ENCODE measurements at places on chromosomes 2 and 18.

DNA sequence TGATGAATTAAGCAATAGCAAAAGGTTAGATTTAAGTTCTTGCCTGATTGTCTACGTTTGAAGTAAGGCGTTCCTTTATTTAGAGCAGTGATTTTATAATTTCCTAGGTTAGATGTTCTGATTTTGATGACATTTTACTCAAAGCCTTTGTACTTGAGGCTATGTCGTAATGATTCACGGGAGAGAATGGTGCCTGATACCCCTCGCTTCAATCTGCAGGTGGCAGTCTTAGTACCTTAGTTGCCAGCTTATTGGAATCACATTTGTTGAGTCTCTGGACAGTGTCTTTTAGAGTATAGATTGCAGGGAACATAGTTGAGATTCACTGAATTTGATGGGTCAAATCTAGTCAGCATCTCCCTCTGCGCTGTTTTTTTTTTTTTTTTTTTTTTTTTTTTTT lies 89.5 kb downstream of the BIRC6 start:
- no peak for DNase-seq

DNA sequence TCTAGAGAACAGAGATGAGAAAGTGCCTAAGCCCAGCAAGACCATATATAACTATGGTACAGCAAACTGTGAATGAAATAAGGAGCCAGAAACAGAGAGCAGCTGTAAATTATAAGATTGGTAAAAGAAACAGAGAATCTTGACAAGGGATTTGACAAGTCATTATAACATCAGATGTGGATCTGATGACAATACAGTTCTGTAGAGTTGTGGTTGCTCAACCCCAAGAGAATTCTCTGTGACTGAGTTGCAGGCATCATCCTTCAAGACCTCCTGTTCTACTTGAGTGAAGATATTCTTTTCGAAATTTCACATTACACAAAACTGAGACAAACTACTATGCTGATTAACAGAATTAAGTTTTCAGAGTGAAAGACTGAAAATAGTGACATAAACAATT lies 343.1 kb upstream of the SLC39A10 start:
- no peak for DNase-seq

GRCh38 chr18:26473672-26474071 lies 74.7 kb downstream of the KCTD1 start:
- no peak for DNase-seq

- DNase-seq: no peak
These were observed 102.5 kb downstream of the TFCP2L1 start for GRCh38 chr2:121182520-121182919.

- DNase-seq: no peak
These were observed 617.4 kb downstream of the BCL11A start for GRCh38 chr2:59936048-59936447.

DNA sequence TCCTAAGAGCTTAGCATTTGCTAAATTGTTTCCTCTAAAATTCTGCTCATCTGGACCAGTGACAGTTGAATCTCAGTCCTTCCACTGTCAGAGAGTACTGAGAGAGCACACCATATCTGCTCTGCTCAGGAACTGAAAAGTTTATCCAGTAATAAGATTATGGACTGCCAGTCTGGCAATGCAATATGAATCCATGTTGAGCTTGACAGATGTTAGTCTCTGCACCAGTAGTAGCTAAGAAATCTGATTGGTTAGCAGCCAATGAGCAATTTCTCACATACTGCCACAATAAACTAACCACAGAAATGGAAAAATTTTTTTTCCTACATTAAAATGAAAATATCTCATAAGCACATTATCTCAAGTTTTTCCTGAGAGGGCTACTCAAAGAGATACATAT lies 2.3 kb downstream of the PRKD3 start:
- peak; percentile 79 for DNase-seq

GRCh38 chr2:12935222-12935621 lies 218.5 kb downstream of the TRIB2 start:
- no peak for DNase-seq

- no peak for DNase-seq
These were observed 104.6 kb downstream of the ADD2 start for GRCh38 chr2:70663411-70663810.

DNA sequence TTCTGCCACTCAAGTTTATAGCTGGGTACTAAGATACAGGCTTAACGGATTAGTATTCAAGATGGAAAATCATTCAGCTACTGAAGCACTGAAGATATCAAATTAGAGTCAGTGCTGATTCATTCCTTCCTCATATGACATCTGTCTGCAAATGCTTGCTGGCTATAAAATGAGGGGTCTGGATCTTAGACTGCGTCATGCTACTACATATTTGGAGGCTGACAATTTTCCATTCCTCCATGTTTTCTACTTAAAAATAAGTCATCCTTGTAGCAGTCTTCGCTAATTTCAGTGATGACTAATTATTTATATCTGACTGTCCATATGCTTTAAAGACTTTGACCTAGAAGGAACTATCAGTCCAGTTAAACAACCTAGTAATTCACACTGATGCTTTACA lies 233.4 kb downstream of the RIT2 start:
- DNase-seq: peak; percentile 14

DNA sequence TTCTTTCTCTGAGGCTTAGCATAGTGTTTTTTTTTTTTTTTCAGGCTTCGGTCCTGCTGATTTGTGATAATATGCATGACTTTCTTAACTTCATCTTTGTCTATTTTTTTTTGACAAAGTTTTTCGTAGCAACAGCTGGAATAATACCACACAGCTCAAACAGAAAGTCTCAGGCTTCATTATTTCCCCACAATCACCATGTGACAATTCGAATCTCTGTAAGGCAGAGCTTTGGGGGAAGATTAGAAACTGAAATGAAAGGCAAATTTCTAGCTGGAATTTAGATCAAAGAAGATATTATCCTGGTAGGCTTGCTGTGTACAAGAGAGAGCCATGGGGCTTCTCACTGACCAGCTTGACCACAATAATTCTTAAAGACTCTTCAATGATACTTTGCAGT lies 12.2 kb upstream of the CD28 start:
- DNase-seq: no peak

GRCh38 chr2:147232225-147232669 lies 612.6 kb upstream of the ACVR2A start:
- no peak for DNase-seq

DNA sequence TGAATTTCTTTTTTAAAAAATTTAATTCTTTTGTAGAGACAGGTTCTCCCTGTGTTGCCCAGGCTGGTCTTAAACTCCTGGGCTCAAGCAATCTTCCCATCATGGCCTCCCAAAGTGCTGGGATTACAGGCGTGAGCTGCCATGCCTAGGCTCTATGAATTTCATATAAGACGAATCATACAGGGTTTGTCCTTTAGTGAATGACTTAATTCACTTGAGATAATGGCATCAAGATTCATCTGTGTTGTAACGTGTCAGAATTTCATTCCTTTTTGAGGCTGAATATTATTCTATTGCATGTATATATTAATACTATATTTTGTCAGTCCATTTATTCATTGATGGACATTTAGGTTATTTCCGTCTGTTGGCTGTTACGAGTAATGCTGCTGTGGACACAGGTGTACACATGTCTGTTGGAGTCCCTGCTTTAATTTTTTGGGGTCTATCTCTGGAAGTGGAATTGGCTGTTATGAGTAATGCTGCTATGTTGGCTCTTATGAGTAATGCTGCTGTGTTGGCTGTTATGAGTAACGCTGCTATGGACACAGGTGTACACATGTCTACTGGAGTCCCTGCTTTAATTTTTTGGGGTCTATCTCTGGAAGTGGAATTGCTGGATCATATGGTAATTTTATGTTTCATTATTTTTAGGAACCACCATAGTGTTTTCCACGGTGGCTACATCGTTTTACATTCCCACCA lies 210.6 kb downstream of the CAMKMT start:
- DNase-seq: peak; percentile 50

DNA sequence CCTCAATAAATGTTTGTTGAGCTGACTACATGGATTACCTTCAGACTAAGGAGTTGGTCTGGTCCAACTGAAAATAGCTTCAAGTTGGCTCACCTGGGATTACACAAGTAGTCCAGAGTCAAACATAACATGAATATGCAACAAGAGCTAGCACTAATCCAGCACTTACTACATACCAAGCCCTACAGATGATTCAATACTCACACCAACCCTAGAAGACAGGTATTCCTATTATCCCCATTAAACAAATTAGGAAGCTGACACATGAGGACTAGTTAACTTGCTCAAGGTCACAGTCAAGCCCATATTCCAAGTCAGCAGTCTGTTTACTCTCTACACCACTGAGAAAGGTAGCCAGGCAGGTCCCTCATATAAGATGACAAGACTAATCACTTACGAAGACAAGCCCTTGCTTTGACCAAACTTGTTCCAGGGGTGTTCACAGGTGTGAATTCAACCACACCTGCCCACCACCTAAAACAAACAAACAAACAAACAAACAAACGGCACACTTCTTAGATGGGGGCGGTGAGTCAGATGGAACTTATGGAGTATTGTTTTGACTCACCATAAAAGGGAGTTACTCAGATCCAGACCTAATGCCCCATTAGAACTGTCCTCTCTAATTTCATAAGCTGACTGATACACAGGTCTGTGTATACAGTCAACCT lies 29.1 kb downstream of the TMEM131 start:
- peak; percentile 28 for DNase-seq

DNA sequence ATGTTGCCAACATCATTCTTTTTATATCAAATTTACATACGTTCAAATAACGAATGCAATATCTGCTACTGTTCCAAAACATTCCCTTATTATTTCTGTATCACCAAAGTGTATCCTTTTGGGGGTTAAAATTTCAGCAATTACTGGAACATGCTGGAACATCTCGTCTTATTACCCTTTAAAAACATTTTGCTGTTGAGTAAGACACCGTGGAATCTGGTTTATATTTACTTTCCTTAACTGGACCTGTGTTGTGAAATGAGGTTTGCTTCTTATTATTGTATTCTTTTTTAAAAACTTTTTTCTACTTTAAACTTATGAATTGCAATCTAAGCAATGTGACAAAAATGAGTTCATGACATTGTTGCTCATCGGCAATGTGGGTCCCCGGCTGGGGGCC lies 87.4 kb upstream of the PTPRM start:
- peak; percentile 68 for DNase-seq

DNA sequence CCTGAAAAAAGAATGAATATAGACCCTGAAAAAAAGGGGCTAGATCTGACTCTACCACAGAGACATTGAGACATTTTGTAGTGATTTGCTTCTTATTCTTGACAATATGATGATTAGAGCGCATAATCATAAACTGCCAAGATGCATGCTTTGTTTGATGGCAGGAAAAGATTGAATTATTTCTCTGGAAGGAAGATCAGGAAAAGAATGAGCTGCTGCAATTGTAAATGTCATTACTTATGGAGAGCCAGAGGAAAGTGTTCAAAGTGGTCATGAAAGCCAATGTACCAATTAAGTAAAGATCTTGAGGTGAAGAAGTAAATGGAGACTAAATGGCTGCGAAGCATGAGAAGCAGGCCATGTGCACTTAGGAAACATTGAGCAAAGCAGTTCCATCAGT lies 126.4 kb upstream of the NXPH2 start:
- no peak for DNase-seq

- no peak for DNase-seq
These were observed 126.0 kb downstream of the MC4R start for GRCh38 chr18:60246606-60247005.

GRCh38 chr2:157413326-157414035 lies 30.4 kb downstream of the CYTIP start:
- no peak for DNase-seq

DNA sequence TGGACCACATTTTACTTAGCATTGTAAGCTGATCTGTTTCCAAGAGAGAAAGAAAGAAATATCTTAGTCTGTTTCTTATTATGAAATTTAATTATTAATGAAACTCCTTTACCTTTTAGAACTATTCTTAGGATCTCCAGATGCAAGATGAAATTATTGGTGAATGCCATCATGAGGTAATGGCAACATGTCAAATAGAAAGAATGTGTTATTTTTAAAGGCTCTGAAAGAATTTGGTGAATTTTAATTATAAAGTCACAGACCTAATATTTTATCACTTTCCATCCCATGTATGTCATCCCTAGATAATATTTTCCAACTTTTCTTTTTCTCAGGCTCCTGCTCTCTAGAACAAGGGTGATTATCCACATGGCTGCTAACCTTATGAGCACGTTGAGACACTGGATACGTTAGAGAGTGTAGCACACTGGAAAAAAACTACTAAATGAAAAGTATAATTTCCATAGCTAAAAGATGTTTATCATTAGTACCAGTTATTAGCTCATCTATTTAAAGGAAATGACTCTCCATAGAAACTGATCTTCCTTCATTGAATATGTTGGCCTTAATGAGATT lies 95.2 kb upstream of the SCG2 start:
- no peak for DNase-seq

DNA sequence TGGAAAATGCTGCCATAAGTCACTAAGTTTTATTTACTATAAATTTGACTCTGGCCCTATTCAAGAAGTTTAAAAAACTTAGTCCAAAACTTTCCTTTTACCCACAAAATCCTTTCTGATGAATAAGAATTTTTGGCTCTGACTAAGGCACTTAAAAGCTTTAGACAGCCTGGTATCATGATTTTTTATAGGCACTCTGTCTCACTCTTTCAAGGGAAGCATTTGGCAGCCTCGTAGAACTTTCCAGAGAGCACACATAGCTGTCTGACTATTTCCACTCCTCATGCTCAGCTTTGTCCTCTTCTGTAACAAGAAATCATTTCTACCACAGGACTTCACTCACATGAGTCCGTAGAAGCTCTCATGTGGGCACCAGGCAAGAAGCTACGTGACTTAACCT lies 32.3 kb upstream of the XDH start:
- no peak for DNase-seq

DNA sequence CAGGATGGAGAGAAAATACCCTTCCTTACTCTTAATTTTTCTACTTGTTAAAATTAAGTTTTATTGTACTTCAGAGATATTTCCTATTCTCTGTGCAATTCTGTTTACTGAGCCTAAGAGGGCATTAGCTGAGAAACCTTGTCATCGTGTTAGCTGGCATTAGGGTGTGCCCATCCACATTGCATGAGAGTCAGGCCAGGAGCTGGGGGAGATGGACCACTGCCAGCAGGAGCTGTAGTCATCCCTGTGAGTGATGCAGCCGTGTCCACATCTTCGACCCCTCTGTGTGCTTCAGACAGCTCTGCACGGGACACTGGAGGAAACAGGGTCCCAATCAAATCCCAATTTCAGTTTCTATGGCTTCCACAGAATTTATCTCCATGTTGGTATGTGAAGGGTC lies 34.2 kb downstream of the ABCA12 start:
- no peak for DNase-seq

DNA sequence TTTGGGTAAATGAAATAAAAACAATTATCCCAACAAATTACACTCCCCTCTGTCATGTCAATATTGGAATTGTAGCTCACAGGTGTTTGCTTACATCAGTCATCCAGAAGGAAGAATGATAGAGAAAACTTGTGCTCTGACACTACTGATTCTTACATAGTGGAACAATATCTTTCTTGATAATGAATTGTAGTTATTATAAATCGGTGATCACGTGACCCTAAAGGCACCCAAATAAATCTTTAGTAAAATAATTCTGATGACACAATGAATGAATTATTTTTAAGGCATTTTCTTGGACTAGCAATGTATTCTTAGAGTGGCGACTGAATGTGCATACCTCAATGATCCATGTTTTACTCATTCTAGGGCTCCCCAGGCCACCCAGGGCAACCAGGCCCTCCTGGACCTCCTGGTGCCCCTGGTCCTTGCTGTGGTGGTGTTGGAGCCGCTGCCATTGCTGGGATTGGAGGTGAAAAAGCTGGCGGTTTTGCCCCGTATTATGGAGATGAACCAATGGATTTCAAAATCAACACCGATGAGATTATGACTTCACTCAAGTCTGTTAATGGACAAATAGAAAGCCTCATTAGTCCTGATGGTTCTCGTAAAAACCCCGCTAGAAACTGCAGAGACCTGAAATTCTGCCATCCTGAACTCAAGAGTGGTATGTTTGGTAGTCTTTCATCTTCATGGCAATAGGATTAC lies 34.5 kb downstream of the COL3A1 start:
- DNase-seq: no peak

Measured in iris pigment epithelial cell (primary cell).